Lower leg skin (tissue), 4 donors: ENCODE measurements at places on chromosomes 3 and 15. TPM values are rescaled to one million over a fixed set of nuclear protein-coding genes. Genes with fewer than 3 reads are reported as not detected.

The NANOGP8 gene
- 0.95 TPM for total RNA-seq

The SAMMSON gene
- total RNA-seq = not detected

The TEX55 gene
- not detected for total RNA-seq

DNA sequence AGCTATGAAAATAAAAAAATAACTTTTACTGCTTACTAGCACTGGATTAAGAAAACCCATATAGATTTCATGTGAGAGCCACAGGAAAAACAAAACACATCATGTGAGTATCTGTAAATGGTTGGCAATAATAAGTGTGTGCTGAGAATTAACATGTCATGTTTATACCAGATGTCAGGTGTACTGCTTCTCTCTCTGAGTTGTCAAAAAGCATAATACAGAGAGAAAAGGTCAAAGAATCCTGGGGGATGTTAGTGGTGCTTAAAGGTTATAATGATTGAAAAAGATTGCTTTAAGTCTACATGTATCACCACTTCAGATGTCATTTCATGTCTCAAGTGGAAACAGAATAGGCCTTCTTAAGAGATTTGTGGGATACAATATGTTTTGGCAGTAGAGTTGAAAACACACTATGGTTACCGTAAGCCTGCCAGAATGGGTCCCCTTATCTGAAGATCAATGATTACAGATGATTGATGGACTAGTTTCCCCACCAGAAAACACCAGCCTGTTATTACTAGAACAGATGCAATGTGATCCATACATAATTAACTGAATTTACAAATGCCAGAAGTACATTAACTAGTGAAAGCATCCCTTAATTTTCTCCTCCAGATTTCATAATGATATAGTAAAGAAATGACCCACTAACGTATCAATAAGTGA, 204.1 kb downstream of the CNTN3 start:
- no peak for DNase-seq

GRCh38 chr3:32791833-32792232, 26.0 kb upstream of the TRIM71 start:
- no peak for DNase-seq

DNA sequence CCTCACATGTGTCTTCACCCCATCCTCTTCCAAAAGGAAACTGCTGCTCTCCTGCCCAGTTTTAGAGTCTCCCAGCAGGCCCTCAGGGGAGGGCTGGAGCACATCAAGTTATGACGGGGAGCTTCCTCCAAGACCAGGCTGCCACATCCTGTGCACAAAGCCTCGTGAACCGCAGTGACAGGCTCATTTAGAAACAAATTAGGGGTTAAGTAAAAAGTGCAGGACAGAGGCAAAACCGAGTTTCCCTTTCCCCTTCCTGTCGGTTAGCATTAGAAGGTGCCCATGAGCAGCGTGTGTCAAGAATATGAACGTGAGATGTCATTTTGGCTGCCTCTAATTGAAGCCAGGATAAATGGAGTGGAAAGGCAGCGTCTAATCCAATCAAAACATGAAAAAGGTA, 199.7 kb downstream of the ARRDC4 start:
- DNase-seq = no peak

GRCh38 chr15:64430000-64430735, 30.2 kb upstream of the ZNF609 start:
- DNase-seq = peak; percentile 32

DNA sequence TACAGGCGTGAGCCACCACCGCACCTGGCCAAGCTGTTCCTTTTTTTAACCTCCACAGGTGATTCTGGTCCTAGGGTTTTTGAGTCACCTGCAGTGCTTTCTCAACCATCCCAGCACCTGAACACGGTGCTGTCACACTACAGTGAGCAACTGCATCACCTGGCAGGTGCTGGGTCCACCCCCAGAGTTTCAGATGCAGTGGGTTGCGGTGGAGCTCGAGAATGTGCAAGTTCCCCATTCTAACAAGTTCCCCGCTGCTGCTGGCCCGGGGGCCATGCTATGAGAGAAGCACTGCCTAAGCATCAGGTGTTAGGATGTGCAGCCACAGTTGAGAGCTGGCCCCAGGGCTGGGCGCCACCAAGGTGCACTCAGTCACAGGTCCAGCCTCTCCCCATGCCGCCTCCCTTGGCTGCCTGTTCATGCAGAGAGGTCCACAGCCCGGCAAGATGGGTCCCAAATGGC, 18.0 kb downstream of the ISG20 start:
- no peak for DNase-seq

GRCh38 chr15:33384307-33384706, 73.5 kb downstream of the RYR3 start:
- DNase-seq = no peak

DNA sequence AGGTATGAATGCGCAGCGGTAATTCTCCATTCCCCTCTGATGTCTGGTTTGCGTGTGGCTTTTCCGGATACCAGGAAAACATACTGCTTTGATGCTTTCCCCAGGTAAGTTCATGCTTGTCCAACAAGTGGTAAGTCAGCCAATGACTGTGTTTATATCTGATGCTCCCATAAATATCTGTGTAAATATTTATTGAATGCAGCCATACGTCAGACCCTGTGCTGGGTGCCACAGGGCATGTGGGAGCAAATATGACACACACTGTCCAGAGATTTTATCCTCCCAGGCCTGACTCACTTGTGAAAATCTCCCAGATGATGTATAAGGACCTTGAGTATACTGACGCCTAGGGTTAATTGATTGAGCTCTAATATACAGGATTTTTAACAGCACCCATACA, 29.6 kb upstream of the CEMIP start:
- no peak for DNase-seq

- no peak for DNase-seq
Measured at GRCh38 chr3:54756330-54756731, 171.5 kb downstream of the LRTM1 start.
